ENCODE measurements at places on chromosomes 12 and 14.
A peak's percentile ranks its signal among the peaks of the same experiment; 100 is the strongest.

DNA sequence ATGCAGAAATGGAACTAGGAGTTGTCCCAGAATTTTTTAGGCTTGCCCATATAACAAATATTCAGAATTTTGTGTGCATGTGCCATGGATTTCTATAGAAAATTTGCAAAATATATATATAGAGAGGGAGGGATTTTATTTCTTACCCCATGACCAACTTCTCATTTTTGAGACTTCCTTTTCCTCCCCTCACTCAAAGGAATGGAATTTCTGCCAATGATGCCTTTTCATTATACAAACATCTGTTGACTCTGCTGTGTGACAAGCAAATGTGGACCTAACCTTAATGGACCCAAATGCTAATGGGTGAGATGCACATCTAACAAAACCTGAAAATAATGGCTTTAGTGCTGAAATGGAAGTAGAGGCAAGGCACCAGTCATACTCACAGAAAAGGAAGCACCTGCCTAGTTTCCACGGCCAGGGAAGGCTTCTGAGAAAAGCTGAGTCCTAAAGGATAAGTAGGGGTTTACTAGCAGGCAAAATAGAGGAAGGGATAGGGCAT is 3.6 kb upstream of the GNG2 start:
- no peak for DNase-seq

- DNase-seq = no peak
These were observed 5.0 kb downstream of the KRT76 start for GRCh38 chr12:52772188-52772587.

DNA sequence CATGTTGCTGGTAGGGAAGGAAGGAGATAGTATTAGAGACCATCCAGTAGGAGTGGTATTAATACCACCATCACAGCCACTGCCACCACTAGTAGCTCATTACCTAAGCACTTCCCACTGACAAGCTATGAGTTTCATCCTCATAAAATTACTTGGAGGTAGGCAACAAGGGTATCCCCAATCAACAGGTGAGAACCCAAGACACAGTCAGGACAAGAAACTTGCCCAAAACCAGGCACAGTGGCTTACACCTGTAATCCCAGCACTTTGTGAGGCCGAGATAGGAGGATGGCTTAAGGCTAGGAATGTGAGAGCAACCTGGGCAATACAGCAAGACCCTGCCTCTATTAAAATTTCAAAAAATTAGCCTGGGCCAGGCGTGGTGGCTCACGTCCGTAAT is 5.5 kb downstream of the ADCY6 start:
- no peak for DNase-seq

DNA sequence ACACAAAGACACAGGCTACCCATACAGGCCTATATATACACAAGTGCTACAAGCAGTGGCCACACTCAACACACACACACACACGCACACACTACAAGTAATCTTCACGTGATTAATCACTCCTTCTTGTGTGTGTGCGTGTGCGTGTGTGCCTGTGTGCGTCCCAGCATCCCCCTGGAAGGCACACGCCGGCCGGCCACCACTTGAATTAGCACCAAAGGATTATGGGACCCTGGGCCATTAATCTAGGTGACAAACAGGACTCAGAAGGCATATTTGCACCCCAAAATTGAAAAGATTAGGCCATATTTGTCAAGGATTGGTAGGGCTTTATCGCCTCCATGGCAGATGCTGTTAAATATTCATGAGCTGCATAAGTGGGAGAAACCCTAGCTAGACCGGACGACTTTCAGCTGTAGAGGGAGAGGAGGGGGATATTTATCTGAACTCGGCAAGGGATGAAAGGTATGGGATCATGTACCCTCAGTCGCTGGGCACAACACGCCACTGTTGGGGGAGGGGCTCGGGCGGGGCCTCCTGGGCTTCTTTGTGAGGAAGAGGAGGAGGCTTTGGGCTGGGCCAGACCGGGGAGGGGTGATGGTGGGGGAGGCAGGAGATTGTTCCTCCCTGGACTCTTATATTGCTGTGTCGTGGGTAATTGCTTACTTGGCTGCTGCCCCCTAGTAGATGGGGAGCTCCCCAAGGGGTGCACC is 89.6 kb upstream of the LHX5 start:
- DNase-seq = no peak

DNA sequence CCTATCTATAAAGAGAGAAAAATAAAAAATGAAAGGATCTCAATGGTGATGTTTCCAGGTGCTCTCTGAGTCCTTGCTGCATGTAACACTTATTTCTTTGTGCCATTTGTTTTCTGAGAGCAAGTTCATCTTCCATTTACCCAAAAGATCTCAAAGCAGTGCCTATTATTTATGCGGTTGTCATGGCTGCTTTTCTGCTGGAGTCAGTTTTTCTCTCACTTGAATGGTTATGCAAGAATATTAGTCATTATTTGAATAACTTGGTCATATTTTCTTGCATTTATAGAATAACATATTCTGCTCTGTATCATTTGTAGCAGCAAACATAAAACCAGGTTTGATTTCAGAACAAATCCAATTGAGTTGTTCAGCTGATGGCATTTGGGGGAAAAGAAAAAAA is 141.8 kb upstream of the G2E3 start:
- DNase-seq = no peak

DNA sequence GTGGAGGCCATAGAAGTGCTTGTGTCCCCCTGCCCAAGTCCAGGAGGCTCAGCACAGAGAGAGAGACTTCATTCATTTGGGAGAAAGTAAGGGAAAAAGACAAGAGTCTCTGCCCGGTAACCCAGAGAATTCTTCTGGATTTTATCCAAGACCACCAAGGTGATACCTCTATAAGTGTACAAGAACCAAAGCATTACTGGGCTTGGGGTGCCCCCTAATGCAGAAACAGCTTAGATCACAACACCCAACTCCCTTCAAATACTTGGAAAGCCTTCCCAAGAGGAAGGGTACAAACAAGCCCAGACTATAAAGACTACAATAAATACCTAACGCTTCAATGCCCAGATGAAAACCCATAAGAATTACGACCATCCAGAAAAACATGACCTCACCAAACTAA is 119.7 kb upstream of the PDE3A start:
- no peak for DNase-seq

GRCh38 chr14:30129807-30130206 is 202.2 kb upstream of the PRKD1 start:
- no peak for DNase-seq

DNA sequence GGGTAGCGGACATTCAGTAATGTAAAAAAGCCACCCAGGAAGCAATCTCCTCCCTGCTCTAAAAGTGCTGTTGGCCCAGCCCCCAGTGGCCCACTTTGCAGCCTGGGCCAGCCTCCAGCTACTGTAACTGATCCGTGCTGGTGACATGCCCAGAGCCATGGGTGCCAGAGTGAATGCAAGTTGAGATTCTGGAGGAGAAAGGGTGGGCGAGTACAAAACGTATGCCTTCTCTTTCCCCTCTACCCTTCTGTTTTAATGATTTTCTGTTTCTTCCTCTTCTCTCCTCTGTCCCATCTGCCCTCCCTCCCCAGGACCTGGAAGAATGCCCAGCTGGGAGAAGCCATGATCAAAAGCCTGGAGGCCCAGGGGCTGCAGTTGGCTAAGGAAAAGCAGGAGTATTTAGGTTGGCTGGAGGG is 16.9 kb downstream of the PLEKHD1 start:
- no peak for DNase-seq

- DNase-seq = no peak
These were observed 15.0 kb downstream of the ANKLE2 start for GRCh38 chr12:132746613-132747012.

GRCh38 chr12:96770219-96771102 is 136.6 kb upstream of the NEDD1 start:
- DNase-seq = no peak

GRCh38 chr14:35549551-35549950 is 15.6 kb downstream of the INSM2 start:
- no peak for DNase-seq

DNA sequence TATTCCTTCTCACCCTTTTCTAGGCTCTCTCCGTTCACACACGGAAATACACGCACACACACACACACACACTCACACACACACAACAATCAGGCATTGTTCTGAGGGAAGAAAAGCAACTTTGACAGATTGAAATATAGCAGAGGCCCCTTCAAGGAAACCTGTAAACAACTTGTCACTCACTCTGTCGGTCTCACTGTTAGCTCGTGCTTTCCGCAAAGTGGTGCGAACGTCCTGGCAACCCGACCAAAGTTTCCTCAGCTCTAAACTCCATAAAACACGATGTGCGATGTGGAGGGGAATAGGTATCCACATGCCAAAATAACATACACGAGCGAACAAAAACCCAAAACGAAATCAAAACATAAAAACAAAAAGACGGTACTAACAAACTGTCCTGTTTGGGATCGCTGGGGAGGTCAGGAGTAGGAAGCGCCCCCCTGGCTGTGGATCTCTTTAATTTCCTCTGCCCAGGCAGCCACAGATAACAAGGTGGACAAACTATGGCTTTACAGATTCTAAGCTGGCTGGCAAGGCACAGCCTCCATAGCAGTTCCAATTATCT is 822 bp upstream of the SOX5 start:
- DNase-seq = peak; percentile 58

DNA sequence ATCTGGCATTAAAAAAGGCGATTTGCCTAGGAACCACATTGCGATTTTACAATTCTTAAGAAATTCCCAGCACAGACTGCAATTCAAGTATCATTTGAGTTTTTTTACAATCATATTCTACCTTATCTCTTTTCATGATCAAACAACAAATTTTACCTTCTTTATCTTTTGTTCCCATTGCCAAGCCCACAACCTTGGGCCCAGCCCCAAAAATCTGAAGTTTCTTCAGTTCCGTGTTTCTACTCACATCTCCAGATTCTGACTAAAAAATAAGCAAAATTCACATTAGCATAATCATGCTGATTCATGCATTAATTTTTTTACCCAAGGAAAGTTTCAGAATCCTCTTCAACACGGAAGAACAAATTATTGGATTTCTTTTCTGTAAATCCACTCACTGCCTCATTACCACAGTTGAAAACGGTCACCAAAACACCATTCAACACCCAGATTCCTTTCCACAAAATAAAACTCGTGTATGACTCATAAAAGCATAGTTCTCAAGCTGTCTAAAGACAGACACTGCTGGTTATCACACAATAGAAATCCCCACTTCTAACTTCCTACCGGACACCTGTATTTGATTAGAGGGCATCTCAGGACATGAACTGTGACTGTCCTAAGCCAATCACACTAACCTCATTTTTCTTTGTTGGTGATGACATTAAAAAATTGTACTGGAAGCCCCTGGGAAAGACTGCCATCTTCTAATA is 32.7 kb downstream of the KDM5A start:
- DNase-seq = no peak

DNA sequence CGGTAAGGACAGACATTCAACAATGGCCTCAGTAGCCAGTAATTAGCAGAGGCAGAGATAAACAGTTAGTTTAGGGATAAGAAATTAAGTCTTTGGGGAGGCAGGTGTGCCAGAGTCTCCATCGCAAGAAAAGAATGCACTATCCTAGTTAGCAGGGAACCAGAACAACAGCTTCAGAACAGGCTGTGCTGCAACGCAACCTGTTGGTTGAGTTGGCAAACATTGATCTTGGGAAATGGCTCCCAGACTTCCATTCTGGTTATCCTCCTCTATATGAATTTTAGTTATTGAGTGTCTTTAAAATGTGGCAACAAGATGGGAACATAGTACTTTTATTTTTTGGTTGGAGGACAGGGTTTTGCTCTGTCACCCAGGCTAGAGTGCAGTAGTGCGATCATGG is 12.3 kb upstream of the LEMD3 start:
- no peak for DNase-seq

GRCh38 chr12:124866883-124867400 is 3.3 kb upstream of the SCARB1 start:
- no peak for DNase-seq

All from right atrium auricular region (tissue), 2 donors.